ENCODE measurements at places on chromosomes 16 and 17. TPM values are rescaled to one million over a fixed set of nuclear protein-coding genes. Genes with fewer than 3 reads are reported as not detected.

DNA sequence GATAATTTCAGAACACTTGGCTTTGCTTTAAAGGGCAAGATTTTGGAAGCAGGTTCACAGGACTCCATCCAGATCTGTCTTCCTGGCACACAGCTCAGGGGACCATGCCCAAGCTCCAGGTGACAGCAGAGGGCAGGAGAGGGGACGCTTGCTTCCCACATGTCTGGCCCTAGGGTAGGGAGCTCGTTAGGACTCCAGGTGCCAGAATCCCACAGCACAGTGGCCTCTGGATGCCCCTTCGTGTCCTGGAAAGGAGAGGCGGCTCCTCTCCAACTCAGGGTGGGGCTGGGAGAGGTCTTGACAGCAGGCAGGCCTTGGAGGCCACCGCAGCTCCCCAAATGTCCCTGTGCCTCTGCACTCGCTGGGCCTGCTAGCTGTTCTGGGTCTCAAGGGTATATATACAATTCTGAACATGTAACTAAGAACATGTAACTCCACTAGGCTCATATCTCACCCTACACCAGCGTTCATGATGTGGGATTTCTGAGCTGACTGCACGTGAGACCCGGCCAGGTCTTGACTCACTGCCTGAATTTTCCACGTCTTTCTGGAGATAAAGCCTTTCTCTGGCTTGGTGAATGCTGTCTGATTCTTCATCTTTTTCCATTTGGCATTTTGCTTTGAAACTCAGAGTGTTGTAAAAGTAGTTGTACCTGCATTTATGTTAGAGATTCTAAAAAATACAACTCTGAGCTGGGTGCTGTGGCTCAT is 52.8 kb downstream of the MARCHF10 start:
- peak; percentile 51 for DNase-seq

DNA sequence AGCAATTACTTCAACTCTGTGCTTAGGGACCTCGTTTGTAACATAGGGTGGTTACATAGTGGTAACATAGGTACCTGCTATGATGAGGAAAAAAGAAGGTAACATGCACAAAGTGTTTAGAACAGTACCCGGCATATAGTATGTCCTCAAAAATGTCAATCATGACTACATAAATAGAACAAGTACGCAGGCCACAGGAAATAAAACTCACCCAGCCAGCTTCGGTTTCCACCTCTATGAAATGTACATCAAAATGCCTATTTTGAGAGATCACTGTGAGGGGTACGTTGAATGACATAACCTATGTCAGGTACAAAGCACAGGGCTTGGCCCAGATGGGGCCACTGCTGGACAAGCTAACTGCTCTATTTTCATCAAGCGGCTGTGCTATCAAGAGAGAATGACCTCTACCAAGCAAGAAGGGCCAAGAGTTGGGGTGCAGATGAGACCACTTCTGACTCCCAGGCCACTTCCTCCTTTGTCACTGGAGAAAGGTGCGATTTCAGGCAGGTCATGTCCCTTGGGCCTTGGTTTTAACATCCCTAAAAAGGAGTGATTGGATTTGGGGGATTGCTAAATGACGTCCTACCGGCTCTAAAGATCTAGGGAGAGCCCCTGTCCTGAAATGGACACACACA is 45.4 kb downstream of the WSB1 start:
- no peak for DNase-seq

GRCh38 chr17:27746881-27747280 is 53.4 kb downstream of the NOS2 start:
- peak; percentile 5 for DNase-seq

- peak; percentile 37 for DNase-seq
These were observed 15.2 kb downstream of the CHRNB1 start for GRCh38 chr17:7459961-7460545.

- peak; percentile 91 for DNase-seq
These were observed 167.9 kb upstream of the GSE1 start for GRCh38 chr16:85445064-85445778.

- DNase-seq = no peak
These were observed 37.9 kb downstream of the LYRM1 start for GRCh38 chr16:20938426-20938825.

DNA sequence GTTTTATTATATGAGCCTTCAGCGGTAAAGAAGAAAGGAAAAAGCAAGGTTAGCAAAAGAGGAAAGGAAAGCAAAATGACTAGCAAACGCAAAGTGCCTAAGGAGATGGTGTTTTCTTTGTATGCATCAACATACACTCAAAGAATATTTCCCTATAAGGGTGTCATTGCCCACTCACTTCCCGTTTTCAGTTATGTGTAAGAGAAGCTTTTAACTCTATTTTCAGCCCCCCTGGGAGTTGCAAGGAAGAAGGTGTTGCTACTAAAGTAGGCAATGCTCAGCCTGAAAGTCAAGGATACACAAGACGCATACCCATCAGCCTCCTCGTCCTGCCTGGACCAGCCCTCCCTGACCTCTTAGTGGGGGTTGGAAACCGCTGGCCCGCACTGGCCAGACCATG is 267.7 kb upstream of the ZFHX3 start:
- no peak for DNase-seq

GRCh38 chr17:17001874-17002520 is 30.1 kb upstream of the TNFRSF13B start:
- peak; percentile 97 for DNase-seq

GRCh38 chr17:64252831-64253230 is 10.2 kb downstream of the TEX2 start:
- no peak for DNase-seq

DNA sequence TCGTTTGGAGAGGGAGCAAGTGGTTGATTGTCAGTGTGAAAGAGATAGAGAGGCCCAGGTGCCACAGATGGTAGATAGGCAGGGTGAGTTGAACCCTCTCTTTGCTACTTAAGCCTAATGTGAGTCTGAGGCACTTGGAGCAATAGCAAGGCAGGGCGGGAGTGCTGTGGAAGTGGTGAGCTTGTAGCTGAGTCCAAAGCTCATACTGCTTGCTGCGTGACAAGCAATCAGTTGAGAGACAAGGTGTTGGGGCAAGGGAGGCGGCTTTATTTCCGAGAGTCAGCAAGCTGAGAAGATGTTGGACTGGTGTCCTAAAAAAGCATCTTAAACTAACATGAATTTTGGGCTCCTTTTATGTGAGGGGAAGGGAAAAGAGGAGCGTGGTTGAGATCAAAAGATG is 112.9 kb upstream of the ZKSCAN2 start:
- DNase-seq = no peak

GRCh38 chr16:22372882-22373661 is 1.3 kb downstream of the CDR2 start:
- no peak for DNase-seq

DNA sequence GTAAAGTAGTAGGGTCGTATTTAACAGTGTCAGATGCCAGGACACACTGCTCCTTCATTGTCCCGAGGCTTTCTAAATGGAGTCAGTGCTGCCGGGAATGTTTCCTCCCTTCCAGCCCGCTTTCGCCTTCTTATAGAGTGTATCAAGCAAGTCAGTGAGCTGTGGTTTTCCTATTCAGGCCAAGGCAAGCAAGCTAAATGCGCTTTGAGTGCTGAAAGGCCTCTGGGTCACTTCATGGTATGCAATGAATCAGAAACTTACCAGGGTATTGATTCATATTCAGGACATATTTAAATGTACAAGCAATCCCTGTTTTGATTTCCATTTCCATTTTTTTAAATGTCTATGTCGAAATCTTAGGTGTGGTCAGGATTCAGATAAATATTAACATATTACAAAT is 327.9 kb upstream of the SOX9 start:
- DNase-seq = no peak

DNA sequence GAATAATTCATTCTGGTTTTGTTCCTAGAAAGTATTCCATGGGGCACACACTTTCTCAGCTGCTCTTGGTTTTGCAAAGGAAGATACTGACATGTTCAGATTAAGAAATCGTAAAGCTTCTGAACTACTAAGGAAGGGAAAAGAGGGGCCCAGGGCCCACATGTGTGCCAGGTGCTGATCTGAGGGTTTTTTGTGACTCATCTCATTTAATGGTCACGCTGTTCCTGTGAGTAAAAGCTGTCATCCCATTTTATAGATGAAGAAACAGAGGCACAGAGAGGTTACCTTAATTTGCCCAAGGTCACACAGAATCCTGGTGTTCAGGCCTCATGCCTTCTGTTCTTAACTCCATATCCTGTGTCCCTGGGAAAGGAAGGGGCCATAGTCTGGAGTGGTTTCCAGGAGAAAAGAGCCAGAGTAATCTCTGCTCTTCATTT is 113.2 kb downstream of the MSI2 start:
- DNase-seq = no peak

GRCh38 chr17:66971730-66972441 is 7.4 kb downstream of the CACNG4 start:
- DNase-seq = no peak

Gene KRTAP4-8
- total RNA-seq = not detected

Gene WNT9B
- total RNA-seq = 0.83 TPM

Gene SREBF1
- total RNA-seq = 43.6 TPM

Gene GP1BA
- not detected for total RNA-seq

Gene PIRT
- total RNA-seq = not detected

Gene CEMP1
- not detected for total RNA-seq

Gene MMP2
- total RNA-seq = 36.7 TPM

Gene C17orf107
- total RNA-seq = 7.8 TPM

Data from H7 (cell line).